Stimulated activated CD8-positive, alpha-beta memory T cell treated with anti-CD3 and anti-CD28 coated beads, Interleukin-4, amount 100 ng/mL, for 1 hour (primary cell): ENCODE measurements at places on chromosomes 4 and X.

- no peak for DNase-seq
Observed at GRCh38 chrX:96480081-96480480, 204.6 kb upstream of the DIAPH2 start.

- no peak for DNase-seq
Observed at GRCh38 chrX:3154386-3154975, 113.2 kb downstream of the ARSF start.

GRCh38 chrX:118459494-118459893, 36.1 kb upstream of the DOCK11 start:
- no peak for DNase-seq

- DNase-seq: no peak
Observed at GRCh38 chr4:166846939-166847338, 387.4 kb downstream of the SPOCK3 start.

- no peak for DNase-seq
Observed at GRCh38 chrX:137747244-137748043, 181.5 kb downstream of the ZIC3 start.

GRCh38 chrX:63363788-63364187, 12.7 kb upstream of the SPIN4 start:
- DNase-seq: no peak

DNA sequence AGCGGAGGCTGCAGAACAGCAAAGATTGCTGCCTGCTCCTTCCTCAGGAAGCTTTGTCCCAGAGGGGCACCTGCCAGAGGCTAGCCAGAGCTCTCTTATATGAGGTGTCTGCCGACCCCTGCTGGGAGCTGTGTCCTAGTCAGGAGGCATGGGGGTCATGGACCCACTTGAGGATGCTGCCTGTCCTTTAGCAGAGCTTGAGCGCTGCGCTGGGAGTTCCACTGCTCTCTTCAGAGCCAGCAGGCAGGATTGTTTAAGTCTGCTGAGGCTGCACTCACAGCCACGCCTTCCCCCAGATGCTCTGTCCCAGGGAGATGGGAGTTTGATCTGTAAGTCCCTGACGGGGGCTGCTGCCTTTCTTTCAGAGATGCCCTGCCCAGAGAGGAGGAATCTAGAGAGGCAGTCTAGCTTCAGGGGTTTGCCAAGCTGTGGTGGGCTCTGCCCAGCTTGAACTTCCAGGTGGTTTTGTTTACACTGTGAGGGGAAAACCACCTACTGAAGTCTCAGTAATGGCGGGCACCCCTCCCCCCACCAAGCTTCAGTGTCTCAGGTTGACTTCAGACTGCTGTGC, 10.9 kb downstream of the DCK start:
- DNase-seq: no peak

GRCh38 chr4:24102621-24103020, 212.8 kb upstream of the PPARGC1A start:
- no peak for DNase-seq

DNA sequence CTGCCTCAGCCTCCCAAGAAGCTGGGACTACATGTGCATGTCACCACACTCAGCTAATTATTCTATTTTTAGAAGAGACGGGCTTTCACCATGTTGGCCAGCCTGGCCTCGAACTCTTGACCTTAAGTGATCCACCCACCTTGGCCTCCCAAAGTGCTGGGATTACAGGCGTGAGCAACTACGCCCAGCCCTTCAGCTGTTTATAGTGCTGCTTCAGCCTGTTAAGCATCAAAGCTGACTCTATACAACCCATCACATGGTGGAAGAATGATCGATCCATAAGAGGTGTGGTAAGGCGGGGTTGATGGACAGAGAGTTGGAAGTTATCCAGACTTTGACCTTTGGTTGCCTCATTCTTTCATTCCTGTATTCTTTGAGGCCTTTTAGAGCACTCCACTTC, 56.2 kb upstream of the RAPGEF2 start:
- no peak for DNase-seq

DNA sequence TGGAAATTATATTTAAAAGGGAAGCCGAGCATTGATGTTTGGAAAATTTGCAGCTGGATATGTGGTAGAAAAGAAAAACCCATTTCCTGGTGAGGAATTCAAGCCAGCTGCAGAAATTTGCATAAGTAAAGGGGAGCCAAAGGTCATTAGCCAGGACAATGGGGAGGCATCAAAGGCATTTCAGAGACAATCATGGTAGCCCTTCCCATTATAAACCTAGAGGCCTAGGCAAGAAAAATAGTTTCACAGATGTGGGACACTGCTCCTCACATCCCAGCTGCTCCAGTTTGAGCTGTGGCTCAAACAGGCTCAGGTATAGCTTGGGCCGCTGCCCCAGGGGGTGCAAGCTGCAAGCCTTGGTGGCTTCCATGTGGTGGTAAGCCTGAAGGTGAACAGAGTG, 35.8 kb downstream of the NAP1L3 start:
- DNase-seq: no peak

DNA sequence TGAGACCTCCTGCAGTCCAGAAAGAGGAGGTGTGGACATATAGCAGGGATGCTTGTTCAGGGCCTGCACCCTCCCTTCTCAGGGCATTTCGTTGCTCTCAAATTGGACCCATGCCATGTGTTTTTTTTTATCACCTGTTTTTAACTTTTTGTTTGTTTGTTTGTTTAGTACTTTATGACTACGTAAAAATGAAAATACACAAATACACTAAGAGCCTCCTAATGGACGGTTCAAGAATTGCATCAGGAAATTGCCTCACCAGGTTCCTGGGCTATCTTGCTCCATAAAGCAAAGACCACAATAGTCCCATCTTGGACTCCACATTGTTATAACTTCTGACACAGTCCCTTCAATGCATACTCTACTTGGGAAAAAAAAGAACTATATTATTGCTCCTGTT, 1685.9 kb upstream of the TENM3 start:
- no peak for DNase-seq

- DNase-seq: no peak
Observed at GRCh38 chrX:46882266-46882665, 30.0 kb upstream of the JADE3 start.

GRCh38 chr4:97770222-97770621, 373.1 kb downstream of the STPG2 start:
- DNase-seq: no peak

GRCh38 chrX:13094374-13094773, 50.0 kb upstream of the FAM9C start:
- no peak for DNase-seq

GRCh38 chrX:41561045-41561444, 113.9 kb downstream of the NYX start:
- DNase-seq: peak; percentile 3

DNA sequence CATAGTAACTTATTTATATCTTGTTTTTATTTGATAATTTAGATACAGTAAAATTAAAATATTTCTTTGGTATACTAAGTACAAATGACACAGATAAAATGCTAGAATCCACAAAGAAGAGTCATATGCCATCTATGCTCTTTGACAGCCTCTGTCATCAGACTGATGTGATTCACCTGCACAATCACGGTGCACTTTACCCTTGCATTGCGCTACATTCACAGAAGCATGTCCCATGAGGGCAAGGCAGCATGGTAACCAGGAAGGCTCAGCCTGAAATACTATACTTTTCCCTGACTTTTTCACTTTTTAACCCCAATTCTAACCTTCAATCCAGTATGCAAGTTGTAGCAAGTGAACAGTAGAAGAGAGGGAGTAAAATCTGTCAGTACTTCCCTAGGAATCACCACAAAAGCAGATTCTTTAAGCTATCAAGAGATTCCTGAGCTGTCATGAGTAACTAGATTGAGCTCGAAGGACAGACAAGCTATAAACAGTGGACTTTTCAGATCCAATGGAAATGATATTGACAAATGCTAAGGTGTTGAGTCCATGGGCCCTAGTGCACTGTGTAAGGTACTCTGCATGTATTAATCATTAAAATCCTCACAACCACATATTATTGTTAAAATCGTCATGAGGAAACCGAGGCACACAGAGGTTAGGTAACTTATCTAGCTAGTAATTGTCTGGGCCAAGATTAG, 14.2 kb downstream of the SEC24D start:
- no peak for DNase-seq

DNA sequence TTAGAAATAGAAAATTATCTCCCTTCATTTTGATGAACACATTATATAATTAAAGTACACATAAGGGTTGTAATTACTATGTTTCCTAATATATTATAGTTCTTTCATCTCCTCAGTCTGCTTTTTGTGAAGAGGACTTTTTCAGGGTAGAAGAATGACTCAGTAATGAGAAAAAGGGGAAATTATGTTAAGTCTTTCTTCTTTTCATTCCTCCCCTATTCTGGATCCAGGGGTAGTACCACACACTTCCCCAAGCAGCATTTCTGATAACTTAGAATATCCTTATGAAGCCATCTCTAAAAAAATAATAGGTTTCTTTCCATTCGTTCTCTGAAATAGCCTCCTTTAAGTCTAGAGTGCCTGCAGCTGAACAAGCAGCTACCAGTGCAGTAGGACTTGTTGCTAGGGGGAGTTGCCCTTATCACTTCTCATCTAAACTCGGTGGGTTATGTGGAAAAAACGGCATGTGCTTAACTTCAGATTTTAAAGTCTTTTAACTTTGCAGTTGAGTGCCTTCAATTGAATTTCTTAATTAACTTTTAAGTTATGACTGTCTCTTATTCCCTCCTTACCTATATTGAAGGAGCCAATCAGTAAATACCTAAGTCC, 184.8 kb downstream of the ARHGAP24 start:
- DNase-seq: no peak

DNA sequence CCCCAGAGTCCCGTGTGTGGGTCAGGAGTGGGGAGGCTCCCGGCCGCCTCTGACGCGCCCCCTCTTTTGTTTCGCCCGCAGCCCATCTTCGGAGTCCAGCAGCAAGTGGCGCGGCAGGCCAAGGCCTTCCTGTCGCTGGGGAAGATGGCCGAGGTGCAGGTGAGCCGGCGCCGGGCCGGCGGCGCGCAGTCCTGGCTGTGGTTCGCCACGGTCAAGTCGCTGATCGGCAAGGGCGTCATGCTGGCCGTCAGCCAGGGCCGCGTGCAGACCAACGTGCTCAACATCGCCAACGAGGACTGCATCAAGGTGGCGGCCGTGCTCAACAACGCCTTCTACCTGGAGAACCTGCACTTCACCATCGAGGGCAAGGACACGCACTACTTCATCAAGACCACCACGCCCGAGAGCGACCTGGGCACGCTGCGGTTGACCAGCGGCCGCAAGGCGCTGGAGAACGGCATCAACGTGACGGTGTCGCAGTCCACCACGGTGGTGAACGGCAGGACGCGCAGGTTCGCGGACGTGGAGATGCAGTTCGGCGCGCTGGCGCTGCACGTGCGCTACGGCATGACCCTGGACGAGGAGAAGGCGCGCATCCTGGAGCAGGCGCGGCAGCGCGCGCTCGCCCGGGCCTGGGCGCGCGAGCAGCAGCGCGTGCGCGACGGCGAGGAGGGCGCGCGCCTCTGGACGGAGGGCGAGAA, 117.5 kb downstream of the DCTD start:
- DNase-seq: no peak

DNA sequence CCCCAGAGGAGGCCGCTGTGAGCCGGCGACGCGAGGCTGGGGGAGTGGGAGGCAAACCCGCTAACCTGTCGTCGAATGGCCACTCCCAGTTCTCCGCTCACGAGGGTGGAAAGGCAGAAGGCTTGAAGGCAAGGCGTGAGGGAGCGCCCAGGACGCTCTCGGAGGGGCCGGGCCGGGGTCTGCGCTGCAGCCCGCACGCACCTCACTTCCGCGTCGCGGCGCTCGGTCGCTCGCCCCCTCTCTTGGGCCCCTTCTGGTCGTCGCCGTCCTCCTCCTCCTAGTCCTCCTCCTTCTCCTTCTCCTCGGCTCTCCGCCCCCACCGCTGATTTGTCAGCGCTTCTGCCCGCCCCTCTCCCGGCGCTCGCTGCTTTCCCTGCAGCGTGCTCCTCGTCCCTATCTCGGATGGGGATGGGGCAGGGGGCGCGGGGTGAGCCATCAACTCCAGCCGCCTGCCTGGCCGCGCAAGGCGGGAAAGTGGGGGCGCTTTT, at the start of gene SNCA:
Gene SNCA, minus strand, starts transcription at position 265 of the 488 bp plus-strand sequence. CDS start 1,494 bp downstream, outside the sequence.
- no peak for DNase-seq

DNA sequence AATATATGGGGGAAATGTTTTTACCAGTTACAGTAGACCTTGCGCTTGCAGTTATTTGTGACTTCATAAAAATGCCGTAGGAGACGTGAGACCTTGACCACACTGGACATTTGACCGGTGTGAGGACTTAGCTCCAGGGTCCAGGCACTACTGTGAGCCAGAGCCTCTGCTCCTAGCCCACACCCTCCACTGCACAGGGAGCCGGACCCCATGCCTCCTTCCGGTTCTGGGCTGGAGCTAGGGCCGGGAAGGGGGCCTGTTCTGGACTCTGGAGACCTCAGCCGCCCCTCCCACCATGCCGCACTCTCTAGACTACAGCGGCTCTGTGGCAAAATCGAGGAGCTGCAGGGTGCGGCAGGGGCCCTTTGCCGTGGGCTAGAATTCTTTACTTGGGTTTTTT, 5.3 kb downstream of the PCGF3 start:
- no peak for DNase-seq

DNA sequence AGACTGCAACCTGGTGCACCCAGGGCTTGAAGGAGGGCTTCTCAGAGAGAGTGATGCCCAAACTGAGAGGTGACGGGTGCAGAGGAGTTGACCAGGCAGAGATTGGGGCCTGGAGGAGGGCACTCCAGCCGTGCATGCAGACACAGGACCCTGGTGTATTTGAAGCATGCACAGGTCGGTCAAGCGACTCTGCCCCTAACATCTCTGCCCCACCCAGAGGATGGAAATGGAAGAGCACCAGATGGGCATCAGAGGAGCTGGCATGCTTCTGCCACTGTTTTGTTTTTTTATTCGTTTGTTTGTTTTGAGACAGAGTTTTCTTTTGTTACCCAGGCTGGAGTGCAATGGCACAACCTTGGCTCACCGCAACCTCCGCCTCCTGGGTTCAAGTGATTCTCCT, 320.9 kb downstream of the EVC2 start:
- no peak for DNase-seq

- DNase-seq: no peak
Observed at GRCh38 chrX:18537524-18537923, 112.1 kb downstream of the CDKL5 start.

DNA sequence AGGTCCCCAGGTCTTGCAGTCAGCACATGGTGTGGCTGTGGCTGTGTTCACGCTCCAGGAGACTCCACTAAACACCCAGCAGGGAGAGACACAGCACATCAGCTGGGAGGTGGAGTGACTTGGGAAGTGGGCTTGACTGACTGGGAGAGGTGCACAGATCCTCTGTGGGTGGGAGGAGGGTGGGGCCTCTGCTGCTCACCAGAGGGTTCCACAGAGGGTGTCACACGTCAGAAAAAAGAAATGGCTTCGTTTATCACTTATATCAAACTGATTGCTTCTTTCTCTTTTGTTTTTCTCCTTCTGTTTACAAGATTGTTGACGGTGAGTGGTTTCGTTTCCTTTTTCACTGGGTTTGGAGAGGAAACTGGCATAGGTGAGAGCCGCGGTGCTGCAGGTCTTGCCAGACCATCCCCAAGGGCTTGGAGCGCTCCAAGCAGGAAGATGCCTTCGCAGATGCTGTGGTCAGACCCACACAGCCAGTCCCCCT, 24.8 kb upstream of the FAM193A start:
- DNase-seq: no peak

DNA sequence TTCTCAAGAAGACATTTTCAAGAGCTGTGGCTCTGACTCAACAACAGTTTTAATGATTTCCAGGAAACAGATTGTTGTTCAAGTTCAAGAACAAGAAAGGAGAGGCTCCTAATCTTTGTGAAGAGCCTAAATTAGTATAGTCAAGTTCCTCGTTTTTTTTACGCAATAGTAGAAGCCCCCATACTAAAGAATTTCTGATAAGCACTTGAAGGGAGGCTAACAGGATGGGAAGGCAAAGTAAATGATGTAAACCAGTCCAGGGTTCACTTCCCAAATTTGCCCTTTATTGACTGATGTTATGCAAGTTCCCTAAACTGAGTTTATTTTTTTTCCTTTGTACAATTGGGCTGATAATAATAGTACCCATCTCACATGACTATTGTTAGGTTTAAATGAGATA, 178.2 kb downstream of the RTL9 start:
- DNase-seq: no peak
